G401 (cell line): ENCODE measurements at places on chromosomes 7 and 10.

DNA sequence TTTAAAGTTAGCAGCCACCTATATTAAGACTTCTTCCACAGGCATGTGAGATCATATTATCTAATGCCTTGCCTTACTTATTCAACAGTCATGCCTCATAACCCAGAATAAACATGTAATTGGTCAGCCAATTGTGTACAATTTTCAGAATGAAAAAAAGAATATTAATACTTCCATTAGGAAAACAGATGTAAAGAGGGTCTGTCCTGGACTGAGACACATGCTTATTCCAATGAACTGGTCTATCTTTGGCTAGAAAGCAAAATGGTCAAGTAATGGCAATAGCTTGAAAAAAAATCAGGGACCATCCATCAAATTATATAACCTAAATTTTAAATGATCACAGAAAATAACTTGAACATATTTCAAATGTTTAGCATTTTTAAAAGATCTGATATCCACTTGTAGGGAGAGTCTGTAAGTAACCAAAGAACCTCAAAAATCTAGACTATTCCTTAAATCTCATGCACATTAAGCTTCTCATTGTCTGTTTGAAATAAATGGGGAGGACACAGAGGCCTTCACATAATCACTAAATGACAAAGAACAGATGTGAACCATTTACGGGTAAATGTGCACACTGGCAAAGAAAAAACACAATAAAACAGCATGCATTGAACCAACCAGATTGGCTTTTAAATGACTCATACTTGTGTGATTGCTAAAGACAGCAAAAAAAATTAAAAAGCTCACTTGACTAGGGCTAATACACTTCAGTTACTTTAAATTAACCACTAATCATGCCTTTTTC, 568.8 kb upstream of the PCDH15 start:
- DNase-seq = no peak

DNA sequence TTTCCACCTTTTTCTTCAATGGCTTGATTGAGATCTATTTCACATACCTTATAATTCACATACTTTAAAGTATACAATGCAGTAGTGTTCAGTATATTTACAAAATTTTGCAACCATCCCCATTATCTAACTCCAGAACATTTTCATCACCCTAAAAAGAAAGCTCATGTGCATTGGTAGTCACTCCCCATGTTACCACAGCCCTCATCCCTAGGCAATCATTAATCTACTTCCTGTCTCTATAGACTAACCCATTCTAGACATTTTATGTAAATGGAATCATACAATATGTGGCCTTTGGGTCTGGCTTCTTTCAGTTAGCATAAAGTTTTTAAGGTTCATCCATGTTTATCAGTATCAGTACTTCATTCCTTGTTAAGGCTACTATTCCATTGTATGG, 214.2 kb downstream of the WDR11 start:
- DNase-seq = no peak

DNA sequence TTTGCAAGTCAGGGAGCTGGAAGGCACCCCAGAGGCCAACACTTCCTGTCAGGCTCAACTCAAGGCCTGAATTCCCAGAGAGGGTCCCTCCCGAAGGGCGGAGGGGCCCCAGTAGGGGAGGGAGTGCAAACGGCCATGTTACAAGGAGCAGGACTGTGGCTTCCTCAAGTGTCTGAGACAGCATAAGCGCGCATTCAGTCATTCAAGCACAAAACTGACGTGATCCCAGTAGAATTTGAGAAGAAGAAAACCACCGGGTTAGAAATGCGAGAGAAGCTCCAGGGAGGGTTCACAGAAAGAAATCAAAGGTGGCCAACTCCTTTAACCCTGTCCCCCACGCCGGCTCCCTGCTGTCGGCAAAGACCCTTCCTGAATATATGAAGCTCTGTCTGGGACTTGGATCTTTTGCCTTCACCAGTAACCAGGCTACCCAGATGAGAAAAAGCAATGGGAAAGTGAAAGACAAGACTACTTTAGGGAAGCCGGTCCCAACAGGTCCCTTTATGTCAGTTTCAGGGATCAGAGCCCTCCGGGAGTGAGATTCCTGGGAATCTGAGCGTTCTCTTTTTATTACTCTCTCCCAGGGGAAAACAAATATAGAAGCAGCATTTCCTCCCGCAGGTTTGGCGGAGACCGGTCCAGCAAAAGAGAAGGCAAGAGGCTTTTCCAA, 1.3 kb downstream of the AFAP1L2 start:
- peak; percentile 60 for DNase-seq

DNA sequence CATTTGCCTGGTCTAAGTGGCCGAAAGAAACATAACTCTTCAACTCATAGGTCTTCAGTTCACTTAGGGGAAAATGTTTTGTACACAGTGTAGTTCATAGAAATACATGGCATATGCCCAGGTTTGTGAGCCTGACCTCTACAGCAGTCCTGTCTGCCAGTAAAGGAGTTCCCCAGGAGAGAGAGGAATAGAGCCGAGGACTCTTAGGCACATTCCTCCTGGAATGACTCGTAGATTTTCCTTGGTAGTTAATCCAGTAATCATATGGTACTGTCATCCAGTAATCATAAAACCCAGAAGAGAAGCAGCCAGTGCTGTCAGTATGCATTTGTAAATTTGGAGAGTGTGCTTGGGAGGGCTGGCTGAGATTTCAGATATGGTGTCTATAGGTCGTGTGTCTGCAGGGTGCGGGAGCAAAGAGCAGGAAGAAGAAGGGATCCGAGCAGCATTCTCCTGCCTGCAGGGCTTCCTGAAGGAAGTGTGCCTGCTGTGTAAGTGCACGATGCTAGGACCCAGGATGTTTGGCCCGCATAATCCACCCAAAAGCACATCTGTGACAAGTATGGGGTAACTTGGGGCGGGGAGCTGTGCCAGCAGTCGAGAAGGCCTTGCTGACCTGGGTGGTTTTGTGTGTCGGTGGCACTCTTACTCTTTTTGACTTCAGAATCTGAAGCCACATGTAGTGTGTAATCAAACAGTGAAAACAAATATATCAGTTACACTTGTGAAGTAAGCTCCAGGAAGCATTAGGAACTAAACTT, 13.9 kb downstream of the EIF4H start:
- no peak for DNase-seq

DNA sequence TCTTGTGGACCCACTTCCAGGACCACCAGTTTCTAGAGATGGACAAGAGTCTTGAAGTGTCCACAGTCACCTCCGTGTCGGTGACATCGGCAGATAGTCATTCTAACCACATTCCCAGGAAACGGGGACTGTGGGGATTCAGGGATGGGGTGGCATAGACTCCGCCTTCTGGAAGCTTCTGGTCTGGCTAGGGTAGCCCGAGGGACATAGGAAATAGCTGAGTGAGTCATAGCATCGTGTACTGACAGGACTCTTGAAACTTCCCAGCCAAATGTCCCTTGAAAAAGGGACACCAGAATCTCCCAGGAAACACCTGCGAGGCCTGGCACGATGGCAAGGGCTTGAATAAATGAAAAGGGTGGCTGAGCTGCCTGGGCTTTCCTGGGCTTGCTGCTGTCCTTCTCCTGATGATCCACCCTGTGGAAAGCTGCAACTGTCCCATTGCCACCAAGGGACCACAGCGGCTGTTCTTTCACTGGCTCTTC, 84.1 kb upstream of the LRRC4 start:
- no peak for DNase-seq
